ENCODE measurements at places on chromosomes 3 and 15.

GRCh38 chr15:55588070-55588814 lies at the start of gene PYGO1:
Gene PYGO1, minus strand, starts transcription at chr15:55588345. Its CDS starts 462 bp downstream, at chr15:55587883.
- peak; percentile 77 for DNase-seq

DNA sequence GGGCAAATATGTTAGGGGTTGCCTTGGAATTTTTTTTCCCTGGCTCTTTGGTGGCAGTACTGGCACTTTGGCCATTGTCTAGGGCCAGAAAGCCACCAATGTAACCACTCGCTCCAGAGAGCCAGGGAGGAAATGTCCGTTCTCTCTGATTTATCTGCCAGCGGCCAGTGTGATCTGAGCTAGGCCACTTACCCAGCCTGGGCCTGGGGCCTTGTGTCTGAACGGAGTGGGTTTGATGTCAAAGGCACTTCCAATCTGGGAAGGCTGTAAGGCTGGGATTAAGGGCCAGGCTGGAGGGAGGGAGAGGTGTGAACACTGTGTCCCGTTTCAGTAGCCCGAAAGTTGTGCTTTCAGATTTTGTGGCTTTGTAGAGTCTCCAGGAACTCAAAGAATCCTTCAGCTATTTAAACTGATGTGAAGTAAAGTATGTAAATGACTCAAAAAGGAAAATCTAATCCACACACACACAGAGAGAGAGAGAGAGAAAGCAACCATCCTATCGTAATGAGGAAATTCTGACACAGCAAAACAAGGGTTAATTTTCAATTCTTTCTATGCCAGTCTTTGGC lies 271.0 kb downstream of the PDZRN3 start:
- no peak for DNase-seq

GRCh38 chr3:141876891-141877621 lies 613 bp downstream of the ATP1B3 start:
- DNase-seq, result peak; percentile 38

DNA sequence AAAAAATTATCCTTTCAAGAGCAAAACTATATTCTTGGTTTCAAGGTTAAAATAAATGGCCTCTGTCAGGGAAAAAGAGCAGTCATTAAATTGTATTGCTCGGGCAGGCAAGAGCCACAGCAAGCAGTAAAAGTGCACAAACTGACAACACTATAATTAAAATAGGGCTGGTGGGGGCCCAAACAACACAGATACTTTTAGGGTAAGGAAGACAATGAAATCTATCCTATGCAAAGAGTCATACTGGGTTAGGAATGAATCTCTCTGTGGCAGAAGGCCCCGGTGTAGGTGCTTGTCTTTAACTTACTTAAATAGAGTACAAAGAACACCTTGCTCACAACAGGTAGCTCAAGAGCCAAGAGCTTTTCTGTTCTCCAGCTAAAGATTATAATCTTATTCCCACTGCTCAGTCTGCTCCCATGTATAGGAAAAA lies 94.7 kb downstream of the DLG1 start:
- DNase-seq, result no peak

DNA sequence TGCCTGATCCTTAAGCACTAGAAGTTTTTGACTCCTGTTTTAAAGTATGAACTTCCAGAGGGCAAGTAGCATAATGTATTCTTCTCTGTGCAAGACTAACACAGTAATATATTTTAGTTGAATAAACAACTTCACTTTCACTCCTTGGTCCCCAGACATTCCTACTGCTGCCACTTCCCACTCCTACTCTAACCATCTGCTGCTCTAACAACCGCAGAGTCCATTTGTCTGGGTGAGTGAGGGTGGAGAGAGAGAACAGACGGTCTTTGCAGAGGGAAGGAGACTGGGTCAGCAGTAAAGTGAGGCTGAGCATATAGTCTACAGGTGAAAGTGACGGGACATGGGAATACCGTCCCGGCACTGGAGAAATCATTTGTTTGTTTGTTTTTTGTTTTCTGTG lies 301.0 kb upstream of the SLCO3A1 start:
- DNase-seq, result no peak

DNA sequence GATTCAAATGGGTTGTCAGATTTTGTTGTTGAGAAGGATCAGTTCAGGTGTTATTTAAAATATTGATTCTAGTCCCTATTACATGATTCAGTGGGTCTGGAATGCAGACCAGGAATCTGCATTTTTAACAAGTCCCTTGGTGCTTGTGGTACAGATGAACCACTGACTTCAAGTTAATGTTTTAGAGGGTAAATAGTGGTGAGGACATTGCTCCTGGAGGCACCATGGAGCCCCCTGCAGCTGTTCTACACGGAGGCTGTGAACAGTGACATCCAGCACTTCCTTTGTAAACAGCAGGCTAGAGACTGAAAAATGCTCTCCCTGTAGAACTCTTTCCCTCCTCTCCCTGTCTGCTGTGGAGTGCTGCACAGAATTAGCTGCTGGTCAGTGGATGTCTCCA lies 4.8 kb upstream of the FSIP1 start:
- DNase-seq, result no peak

DNA sequence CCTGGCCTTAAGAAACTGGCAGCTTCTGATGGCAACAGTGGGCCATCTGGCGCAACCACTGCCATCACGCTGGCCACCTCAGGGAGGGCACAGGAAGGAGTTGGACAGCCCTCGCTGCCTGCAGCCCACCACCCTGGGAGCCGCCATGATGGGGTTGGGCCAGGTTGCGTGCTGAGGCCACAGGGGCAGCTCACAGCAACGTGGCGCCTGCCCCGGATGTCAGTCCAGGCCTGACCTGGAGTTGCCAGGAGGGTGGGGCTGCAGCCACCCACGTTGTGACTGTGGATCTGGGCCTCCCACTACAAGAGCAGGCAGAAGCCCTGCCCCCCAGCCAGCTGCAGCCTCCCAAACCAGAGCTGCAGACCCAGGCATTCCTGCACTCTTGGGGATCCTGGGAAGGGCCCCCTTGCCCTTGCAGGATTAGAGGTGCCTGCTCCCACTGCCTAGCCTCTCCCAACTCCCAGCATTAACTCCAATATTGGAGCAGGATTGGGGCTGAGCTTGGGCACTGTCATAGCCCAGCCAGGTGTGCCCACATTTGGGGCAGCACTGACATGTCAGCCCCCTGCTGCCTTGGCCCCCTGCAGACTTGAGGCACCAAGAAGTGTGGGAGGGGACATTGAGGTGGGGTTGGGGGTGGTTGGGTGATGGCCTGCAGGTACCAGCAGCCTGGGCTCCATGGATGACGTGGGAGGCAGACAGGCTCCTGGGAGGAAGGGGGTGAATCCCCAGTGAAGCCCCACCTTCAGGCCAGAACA lies 468.9 kb upstream of the CCDC54 start:
- no peak for DNase-seq

DNA sequence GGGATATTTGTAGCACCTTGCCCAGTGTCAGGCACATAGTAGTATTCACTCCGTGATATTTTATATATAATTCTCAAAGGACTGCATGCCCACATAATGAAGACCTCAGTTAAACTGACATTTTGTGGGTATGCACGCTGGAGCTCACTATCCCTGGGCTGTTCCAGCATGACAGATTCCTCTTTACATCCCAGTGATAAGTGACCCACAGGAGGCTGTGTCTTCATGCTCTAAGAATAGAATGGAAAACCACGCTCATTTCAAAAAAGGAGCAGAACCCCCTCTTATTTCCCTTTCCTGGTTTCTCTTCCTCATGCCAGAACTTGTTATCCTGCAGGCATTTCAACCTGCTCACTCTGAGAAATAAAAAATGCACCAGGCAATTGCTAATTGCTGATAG lies 717.5 kb downstream of the AGBL1 start:
- DNase-seq, result no peak

DNA sequence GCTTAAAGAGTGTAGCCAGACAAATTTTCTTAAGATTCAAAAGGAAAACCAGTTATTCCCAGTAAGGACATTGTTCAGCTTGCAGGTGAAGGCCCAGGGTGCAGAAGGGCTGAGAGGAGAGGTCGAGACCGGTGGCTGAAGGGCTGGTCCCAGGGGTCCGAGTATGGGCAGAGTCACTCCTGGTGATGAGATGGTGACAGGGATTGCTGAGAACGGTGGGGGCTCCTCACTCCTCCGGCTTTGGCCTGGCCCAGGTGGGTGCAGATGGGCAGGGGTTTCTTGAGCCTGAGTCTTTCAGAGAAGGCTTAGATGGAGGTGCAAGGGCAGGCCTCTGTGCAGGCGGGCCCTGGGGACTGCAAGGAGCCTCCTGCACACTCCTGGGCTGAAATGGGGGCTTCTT lies 56.2 kb downstream of the ZNF445 start:
- no peak for DNase-seq

GRCh38 chr15:68560501-68561113 lies 18.2 kb upstream of the CORO2B start:
- no peak for DNase-seq

GRCh38 chr15:70037292-70037640 lies 60.5 kb downstream of the TLE3 start:
- no peak for DNase-seq

DNA sequence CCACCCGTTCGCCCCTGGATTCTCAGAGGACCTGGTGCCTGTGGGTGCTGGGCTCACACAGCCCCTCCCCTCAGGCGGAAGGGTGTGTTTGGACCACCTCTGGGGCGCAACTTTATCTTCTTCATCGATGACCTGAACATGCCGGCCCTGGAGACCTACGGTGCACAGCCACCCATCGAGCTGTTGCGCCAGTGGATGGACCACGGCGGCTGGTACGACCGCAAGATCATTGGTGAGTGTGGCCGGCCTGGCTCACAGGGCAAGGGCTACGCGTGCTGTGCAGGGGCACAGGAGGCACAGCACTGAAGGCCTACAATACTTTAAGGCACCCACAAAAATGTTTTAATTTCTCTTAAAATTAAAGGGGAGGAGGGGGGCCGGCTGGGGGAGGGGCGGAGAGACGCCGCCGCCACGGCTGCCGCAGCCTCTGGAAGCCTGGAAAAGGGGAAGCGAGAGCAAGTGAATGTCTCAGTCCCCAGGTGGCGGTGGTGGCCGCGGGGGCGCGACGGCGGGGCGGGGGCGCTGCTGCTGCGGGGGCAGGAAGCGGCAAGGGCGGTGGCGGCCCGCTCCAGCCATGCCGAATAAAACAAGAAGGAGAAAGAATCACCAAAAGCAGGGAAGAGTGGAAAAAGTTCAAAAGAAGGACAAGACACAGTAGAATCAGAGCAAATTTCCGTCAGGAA lies 56.8 kb downstream of the DNAH1 start:
- no peak for DNase-seq

Measured in SK-N-DZ (cell line).